AG09319 (cell line): ENCODE measurements at places on chromosomes 5 and 9.

GRCh38 chr5:56025151-56025885 lies 30.6 kb upstream of the IL6ST start:
- DNase-seq, result no peak

GRCh38 chr9:42386477-42386876 lies 203.0 kb downstream of the SPATA31A6 start:
- no peak for DNase-seq

DNA sequence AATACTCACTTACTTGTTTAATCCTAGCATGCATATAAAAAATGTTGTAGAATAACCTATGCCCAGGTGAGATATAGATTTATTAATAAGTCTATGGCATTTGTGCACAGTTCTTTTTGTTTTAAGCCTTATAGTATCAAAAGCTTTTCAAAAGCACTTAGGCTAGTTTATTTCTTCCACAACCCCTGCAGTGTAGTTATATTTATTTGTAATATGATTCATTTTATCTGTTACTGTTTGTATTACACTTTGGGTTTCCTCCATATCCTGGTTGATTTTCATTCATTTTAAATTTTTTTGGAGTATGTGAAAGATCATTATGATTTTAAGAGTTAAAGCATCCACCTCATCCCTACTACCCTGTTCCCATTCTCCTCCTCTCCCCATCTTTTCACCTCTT lies 18.8 kb upstream of the ARHGEF28 start:
- DNase-seq, result no peak

- no peak for DNase-seq
Observed at GRCh38 chr5:115342590-115343377, 46.3 kb upstream of the CCDC112 start.

- DNase-seq, result no peak
Observed at GRCh38 chr5:143277536-143277935, 126.0 kb downstream of the NR3C1 start.

GRCh38 chr5:78727786-78728761 lies 79.5 kb upstream of the LHFPL2 start:
- no peak for DNase-seq

GRCh38 chr5:82167372-82167935 lies 110.7 kb downstream of the RPS23 start:
- DNase-seq, result no peak

DNA sequence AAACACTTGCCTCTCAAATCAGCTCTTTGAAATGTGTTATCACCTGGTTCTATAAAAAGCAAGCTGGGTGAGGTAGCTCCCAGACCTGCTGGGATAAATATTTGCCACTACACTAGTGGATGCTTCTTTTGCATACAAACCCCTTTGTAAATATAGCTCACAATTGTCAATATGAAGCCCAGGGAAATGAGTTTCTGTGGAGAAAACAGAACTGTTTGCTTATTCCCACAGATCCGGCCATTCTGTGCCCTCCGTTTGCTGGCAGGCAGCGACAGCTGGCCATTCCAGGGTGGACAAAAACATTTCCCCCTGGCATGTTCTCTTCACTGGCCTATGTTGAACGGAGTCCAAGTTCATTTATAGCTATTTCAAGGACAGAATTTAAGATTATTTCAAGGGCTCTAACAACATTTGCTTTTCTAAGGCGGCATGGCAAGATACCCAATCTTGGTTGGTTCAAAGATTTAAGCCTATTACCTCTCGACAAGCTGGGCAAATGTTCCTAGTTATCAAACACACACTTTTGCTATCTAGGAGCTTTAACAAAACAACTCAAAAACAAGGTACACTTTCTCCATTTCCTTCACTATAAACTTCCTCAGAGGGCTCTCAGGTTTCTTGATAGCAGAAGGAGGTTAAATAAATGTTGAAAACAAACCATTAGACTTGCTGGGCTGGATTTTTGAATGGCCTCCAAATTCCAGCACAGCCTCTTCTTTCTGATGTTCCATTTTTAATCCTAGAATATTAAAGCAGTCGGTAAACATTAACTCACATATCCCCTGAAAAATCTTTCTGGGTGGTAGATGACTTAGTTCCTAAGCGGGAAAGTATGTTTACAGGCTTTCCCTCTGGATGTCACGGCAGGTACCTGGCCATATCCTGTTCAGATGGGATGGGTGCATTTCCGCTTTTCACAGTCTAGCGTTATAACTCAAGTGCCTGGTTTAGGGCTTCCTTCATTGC lies 332.3 kb downstream of the PLK2 start:
- DNase-seq, result no peak

- no peak for DNase-seq
Observed at GRCh38 chr9:91208837-91209236, 152.9 kb downstream of the AUH start.

- DNase-seq, result no peak
Observed at GRCh38 chr9:92749071-92749933, 15.3 kb downstream of the BICD2 start.

DNA sequence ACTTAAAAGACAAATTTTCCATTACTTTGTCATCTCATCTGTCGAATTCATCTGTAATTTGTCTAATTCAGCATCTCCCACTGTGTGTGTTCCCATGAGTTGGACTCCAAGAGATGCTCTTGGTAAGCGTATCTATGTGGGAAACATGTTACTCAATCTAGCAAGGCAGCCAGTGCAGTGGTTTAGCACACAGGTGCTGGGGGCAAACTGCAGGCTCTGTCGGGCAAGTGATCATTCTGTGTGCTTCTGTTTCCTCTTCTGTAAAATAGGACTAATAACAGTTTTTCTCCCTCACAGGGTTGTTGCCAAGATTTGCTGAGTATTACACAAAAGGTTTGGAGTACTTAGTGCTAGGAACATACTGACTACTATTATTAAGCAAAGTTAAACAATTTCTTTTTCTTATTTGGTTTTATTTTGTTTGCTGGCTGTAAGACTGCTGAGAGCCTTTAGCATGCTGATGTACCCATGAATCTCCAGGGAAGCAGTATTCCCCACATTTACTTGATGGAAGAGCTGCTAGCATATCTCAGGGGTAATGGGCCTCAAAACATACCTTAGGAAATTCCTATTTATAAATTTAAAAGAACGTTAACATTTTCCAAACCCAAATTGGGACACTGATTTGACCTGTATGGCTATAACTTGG lies 709 bp upstream of the GAPT start:
- DNase-seq, result no peak
